Activated CD4-positive, alpha-beta T cell treated with anti-CD3 and anti-CD28 coated beads, Interleukin-2, Interleukin-4, amounts not matched to agents 100 ng/mL and 50 ng/mL, durations not matched to agents 16 hours and 8 hours (primary cell): ENCODE measurements at places on chromosomes 13 and 19.

GRCh38 chr13:46615888-46616531 lies 63.0 kb downstream of the LRCH1 start:
- no peak for DNase-seq

GRCh38 chr19:3075605-3076431 lies 13.5 kb upstream of the TLE5 start:
- DNase-seq: peak; percentile 68

- DNase-seq: no peak
Measured at GRCh38 chr19:11214387-11214786, 17.0 kb upstream of the KANK2 start.

- DNase-seq: peak; percentile 69
Measured at GRCh38 chr13:106917673-106918556, 350.0 kb upstream of the ARGLU1 start.

DNA sequence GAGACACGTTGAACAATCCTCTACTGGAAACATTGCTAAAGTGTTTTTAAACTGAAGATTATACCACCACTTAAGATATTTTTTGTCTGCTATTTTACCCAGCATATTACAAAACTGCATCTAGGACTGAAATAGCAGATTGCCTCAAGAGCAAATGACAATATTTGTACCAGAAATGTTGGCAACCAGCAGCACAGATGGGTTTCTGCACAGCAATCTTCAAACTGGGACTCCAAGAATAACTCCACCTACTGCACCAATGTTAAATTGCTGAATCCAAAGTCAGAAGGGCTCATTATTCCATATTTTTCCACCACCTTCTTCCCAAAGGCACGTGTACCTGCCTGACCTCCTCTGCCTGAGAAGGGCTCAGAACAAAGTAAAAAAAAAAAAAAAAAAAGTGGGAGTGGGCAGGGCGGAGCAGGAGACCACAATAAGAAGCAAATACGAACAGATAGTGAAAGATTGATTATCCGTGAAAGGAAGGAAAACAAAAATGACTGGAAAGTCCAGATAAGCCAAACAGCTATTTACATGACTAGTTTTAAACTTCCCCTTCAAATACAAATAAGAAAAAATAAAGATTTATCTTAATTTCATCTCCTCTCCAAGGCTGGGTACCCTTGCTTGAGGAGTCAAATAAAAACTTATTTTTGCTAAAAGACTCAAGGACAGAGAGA lies 79.4 kb downstream of the FOXO1 start:
- DNase-seq: no peak

DNA sequence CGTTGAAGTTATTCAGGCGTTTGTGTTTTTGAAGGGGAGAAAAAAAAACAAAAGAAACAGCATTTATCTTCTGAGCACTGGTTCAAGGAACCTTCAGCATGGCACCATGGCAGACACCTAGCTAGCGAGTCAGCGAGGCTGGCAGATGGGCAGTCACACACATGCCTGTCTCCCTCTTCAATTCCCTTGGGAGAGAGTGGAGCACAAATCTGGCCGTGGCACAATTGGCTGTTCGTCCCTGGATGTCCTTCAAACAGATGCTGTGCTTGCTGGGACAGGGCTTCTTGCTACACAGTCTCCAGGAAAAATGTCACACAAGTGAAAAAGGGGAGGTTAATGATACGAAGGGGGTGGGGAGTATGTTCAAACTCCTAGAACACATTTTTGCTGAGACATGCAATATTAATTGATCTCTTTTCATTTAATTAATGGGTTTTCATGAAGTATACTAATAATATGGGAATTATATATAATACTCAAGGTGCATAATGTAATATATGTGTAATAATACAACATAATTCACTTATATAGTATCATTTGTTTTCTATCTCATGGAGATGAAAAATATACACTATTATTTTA lies 1674.5 kb upstream of the SLC10A2 start:
- no peak for DNase-seq

DNA sequence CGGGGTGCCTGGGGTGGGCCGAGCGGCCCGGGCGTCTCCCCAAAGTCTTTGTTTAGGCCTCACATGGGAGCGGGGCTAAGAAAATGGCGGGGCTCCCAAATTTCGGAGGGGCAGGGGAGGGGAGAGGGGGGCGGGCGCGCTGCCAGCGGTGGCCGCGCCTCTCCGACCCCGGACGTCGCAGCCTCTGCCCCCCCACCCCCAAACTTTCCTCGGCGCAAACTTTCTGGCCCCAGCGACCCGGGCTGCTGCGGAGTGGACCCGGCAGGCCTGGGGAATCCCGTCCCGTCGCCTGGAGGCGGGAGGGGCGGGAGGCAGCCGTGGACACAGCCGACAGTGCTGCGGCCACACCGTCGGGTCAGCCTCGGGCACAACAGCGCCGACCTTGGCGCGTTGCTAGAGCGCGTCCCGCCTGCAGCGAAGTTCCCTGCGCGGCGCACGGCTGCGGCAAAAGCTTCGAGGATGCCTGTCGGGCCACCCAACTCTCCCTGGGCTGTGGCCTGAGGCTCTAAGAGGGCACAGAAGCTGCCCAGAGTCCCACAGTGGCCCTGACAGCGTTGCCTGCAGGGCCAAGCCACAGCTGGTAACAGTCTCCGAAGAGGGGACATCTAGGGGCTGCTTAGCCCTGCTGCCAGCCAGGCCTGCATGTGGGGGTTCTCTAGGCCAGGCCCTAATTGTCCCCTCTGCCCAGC lies 1.3 kb downstream of the NFIX start:
- DNase-seq: no peak

- no peak for DNase-seq
Measured at GRCh38 chr19:36236946-36237310, 22.0 kb downstream of the ZNF146 start.

- no peak for DNase-seq
Measured at GRCh38 chr13:91482427-91482826, 84.0 kb downstream of the GPC5 start.

- no peak for DNase-seq
Measured at GRCh38 chr13:21232196-21232595, 55.7 kb downstream of the MRPL57 start.

DNA sequence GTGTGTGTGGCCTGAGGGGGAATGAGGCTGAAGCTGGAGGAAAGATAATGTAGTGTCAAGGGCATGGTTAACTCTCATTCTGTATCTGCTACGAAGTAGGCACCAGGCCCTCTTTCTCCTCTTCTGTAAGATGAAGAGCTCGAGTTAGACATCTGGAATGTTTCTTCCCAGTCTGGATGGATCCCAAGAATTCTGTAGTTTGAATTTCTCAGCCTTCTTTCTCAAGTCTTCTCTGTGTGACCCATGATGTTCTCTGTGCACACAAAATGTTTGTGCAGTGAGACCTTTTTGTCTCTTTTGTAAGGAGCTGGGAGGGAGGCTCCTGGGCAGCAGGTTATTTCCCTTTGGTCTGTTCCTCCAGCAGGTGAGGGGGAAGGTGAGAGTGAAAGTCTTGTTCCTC lies 13.7 kb downstream of the FGF9 start:
- DNase-seq: no peak

- DNase-seq: no peak
Measured at GRCh38 chr13:21673789-21674489, 3.1 kb downstream of the FGF9 start.

DNA sequence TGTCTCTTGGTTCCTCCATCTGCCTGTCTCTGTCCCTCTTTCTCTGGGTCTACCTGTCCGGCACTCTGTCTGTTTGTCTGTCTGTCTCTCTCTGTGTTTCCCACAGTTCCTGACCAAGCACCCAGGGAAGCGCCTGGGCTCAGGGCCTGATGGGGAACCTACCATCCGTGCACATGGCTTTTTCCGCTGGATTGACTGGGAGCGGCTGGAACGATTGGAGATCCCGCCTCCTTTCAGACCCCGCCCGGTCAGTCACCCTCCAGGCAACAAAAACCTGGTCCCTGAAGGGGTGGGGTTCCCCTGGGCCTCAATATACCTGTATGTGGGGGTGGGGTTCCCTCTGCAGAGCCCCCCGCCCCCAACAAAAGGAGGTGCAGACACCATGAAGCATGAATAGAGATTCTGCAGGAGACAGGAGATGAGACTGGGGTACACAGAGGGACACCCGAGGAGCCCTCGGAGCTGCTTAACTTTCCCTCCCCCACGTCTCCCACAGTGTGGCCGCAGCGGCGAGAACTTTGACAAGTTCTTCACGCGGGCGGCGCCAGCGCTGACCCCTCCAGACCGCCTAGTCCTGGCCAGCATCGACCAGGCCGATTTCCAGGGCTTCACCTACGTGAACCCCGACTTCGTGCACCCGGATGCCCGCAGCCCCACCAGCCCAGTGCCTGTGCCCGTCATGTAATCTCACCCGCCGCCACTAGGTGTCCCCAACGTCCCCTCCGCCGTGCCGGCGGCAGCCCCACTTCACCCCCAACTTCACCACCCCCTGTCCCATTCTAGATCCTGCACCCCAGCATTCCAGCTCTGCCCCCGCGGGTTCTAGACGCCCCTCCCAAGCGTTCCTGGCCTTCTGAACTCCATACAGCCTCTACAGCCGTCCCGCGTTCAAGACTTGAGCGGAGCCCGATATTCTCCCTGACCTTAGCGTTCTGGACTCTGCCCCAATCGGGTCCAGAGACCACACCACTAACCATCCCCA lies 2.6 kb upstream of the CACNG7 start:
- peak; percentile 61 for DNase-seq

- DNase-seq: no peak
Measured at GRCh38 chr13:110662777-110663443, 43.0 kb downstream of the CARS2 start.

GRCh38 chr19:40321566-40322270 lies 26.5 kb downstream of the C19orf47 start:
- no peak for DNase-seq
